Inflammatory macrophage (primary cell): ENCODE measurements at places on chromosomes 2 and 18.
A peak's percentile ranks its signal among the peaks of the same experiment; 100 is the strongest.

DNA sequence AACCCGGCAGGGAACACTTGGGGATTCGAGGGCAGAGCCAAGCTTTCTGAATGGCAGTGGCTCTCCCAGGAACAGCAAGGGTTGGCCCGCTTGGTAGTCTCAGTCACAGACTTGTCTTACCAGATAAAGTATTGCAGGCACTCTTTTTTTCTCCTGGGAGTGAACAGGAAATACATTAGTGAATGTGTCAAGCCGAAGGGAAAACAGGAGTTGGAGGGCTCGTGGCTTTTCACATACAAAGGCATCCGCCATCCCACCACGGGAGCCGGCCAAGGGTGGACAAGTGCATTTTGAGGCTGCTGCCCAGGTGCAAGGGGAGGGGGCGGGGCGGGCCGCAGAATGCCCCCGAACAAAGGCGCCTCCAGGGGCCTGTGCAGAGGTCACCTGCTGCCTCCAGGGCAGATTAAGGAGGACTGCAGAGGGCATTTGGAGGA lies 163.3 kb upstream of the SIX3 start:
- no peak for DNase-seq

- DNase-seq: no peak
These were observed 48.6 kb downstream of the CEP192 start for GRCh38 chr18:13039806-13040205.

DNA sequence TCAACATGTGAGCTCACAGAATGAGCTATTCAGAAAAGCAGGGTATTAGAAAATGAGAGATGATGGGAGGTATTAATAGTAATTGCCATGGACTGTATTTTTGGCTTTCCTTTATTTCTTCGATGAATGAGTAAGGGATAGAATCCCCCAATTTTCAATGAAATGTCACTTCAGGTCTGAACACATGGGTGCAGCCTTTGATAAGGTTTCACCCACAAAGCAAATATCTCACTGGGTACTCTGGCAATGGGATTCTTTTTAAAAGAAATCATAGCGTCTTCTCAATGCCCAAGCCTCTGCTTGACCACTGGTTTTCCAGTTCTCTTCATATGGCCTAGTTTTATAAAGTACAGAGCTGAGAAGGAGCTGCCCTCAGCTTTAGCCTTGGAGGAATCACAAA lies 610.5 kb upstream of the FANCL start:
- DNase-seq: no peak

DNA sequence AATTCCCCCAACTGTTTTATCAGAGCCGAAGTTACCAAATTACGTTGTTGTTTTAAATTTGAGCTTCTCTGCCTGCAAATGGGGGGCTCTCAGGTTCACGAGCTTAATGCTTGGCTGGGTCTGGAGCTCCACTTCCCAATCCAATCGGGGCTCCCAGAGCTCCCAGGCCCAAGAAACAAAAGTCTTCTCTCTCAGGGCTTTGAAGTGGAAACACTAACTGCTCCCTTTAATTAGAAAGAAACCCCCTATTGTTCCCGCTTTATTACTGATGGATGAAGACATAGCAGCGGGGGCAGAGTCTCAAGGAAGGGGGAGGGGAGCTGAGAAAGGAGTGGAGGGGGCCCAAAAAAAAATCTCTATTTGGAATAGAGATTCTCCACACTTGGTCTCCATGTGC lies 15.6 kb upstream of the PKDCC start:
- DNase-seq: no peak

GRCh38 chr2:214180686-214181085 lies 230.2 kb upstream of the VWC2L start:
- no peak for DNase-seq

DNA sequence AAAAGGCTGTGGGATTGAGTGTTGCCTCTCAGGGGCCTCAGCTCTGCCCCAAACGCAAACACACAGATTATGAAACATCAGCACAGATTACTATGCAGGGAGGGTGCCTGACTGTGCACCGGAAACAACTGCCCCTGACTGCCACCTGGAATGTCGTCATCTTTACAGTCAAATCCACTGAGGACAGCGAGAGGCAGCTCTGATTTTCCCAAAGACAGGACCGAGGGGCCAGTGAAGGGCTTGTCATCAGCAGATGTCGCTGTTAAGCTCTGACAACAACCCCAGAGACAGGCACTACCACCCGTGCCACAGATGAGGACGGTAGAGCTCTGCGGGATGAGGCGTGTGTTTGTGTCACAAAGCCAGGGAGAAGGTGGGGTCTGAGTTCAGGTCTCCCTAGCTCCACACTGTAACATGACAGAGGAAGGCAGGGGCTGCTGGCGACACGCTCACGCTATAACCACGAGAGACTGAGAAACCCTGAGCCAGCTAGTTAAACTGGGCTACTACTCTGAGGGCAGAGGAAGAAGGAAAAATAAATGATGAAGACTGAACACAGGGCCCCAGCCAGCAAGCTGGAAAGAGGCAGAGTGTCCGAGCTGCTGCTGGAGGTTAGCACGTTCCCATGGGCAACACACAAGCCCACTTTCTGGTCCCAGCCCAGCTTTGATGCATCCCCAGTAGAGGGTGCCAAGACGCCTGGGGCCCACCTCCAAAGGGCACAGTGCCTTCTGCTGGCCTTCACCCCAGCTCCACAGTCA lies 47.0 kb downstream of the PARD6G start:
- no peak for DNase-seq

GRCh38 chr2:180571559-180571958 lies 408.8 kb upstream of the UBE2E3 start:
- no peak for DNase-seq

- no peak for DNase-seq
These were observed 29.5 kb downstream of the RMC1 start for GRCh38 chr18:23532848-23533247.

DNA sequence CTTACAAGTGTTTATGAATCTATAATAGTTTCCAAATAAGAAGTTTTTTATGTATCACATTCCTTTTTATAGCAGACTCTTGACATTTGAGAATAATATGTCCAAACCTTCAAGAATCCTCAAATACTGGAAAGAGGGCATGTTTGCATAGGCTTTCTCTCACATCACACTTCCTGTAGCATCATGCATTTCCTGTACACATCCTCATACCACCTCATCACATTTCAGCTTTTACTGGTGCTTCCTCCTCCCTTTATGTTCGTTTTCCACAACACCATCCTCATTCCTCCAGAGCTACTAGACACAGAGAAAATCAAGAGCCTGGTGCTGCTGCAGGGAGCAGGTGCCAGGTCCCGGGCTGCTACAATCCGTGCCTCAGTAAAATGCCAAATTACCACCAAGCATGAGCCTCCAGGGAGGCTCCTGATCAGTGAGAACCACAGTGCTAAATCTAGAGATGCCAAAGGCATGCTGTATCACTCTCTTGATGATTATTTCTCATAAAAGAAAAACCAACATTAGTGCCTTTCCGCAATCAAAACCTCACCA lies 137.7 kb upstream of the CYP1B1 start:
- DNase-seq: no peak

GRCh38 chr2:224584785-224585210 lies 365 bp downstream of the CUL3 start:
- DNase-seq: peak; percentile 39

DNA sequence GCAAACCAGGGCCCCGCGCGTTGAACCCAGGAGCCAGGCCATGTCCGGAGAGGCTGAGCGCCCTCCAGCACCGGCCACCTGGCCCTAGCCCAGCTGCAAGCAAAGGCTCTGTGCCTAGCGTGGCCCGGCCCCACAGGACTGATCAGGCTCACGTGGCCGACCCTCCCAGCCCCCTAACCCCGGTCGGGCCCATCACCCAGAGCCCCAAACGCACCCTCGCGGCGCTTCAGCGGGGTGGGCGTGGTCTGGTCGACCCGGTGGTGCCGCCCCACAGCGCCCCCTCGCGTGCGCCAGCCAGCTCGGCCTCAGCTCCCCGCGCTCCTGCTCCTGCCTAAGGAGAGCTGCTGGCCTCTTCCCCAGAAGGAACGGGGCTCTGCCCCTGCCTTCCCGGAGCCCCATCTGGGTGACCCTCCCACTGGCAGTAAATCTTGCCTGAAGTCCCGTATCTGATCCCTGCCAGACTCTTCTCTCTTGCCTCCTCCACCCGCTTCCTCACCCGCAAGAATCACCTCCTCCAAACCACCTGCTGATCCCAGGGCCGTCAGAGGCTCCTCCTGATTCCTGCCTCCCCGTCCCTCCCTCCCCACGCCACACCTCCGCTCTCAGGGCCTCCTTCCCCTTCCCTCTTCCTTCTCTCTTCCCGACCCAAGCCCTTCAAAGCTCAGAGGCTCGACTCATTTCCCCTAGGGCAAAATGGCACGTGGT lies 12.3 kb upstream of the TEX51 start:
- peak; percentile 66 for DNase-seq

DNA sequence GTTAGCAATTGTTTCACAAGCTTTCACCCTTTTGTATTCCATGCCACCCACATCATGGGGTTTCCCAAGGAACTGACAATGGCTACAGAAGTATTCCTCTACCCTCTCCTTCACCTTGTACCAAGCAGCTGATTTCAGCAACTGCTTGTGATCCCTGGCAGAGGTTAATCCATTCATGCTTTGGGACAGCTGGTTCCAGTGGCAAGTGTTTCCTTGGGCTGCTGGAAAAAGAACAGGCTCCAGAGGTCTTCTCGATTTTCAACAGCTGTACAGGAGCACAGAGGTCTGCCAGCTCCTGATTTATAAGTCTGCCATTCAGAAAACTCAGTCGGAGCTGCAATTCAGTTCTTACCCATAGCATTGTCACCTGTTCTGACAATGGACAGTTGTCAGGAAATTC lies 239.2 kb upstream of the CWC22 start:
- DNase-seq: no peak

GRCh38 chr2:237304763-237305514 lies 109.0 kb downstream of the COL6A3 start:
- no peak for DNase-seq

GRCh38 chr2:5359397-5359796 lies 332.8 kb upstream of the SOX11 start:
- no peak for DNase-seq

DNA sequence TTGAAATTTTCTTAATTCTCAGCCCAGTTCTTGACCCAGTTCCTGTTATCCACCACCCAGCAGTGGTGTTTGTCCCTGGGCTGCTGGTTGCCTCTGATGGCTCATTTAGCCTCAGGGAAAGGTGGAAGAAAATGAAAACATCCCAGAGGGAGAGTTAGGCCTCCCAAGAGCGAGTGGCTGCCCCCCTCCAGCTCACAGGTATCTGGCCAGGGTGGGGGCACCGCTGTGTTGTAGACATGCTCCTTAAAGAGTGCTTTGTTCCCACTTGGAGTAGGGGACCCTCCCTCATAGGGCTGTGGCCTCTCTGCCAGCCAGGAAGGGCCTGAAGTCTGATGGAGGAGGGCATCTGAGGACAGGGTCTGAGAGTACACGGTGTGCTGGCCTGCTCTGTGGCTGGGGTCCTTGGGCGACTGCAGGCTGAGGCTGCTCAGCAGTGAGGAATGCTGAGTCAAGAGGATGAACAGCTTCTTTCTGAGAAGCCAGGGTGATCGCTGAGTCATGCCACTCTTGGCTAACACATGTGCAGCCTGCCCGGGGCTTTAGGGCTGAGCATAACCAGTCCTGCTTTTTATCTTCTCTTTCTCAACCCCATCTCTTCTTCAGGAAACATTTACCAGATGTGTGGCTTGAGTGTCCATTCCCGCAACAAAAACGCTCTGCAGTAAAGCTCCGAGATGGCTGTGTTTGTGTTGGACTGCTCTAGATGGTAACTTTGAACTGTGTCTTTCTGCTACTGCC lies 72.3 kb downstream of the IL1R2 start:
- peak; percentile 84 for DNase-seq

- peak; percentile 30 for DNase-seq
These were observed 963 bp downstream of the INPP1 start for GRCh38 chr2:190344276-190344827.
